Psoas muscle (tissue), 8 donors: ENCODE measurements at places on chromosomes 7 and 10. TPM values are rescaled to one million over a fixed set of nuclear protein-coding genes. Genes with fewer than 3 reads are reported as not detected.

The POU6F2 gene
- not detected for polyA plus RNA-seq

The DGKI gene
- polyA plus RNA-seq, result under 0.01 TPM

The HOXA10 gene
- 17.2 TPM for polyA plus RNA-seq

The AKR1B1 gene
- polyA plus RNA-seq, result 274 TPM

DNA sequence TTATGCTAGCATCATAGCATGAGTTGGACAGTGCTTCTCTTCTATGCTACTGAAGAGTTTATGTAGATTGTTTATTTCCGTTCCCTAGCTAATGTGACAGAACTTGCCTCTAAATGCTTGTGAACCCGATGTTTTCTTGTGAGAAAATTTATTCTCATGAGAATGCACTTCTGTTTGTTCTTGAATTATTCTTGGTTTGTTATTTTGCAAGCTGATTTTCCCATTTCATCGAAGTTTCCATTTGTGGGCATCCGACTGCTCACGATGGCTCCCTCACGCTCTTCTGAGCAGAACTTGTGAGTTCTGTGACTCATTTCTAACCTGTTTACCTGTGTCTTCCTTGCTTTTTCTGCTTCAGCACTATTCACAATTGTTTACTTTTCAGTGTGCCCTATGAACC lies 59.9 kb downstream of the WDFY4 start:
- no peaks in the 10 kb centered on the region for H3K4me1 ChIP-seq
- no peak overlapping the region for H3K27ac ChIP-seq
- no peaks in the 10 kb centered on the region for H3K36me3 ChIP-seq
- no peak overlapping the region for H3K4me3 ChIP-seq
- no peaks in the 10 kb centered on the region for H3K27me3 ChIP-seq

DNA sequence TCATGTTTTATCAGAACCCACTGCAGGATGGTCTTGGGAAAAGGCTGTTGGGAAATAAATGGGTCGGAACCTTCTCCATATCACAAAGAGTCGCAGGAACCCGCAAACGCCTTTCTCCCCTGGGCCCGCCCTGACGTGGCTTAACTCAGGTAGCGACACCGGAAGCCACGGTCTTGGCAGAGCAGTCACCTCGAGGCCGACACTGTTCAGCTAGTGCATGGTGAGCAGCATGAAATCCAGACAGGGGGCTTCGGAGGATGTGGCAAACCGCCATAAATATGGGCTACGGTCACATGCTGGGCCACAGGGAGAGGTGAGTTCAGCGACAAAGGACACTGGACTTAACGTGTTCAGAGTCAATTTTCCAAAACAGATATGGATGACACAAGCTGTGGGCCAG lies 421.9 kb downstream of the PTPRN2 start:
- H3K4me1 ChIP-seq, result no peaks in the 10 kb centered on the region
- H3K27me3 ChIP-seq, result no peaks in the 10 kb centered on the region

GRCh38 chr10:21034241-21034640 lies 137.1 kb upstream of the NEBL start:
- no peak for DNase-seq
- H3K4me3 ChIP-seq, result no peak overlapping the region
- H3K36me3 ChIP-seq, result no peaks in the 10 kb centered on the region
- no peaks in the 10 kb centered on the region for H3K27me3 ChIP-seq
- no peaks in the 10 kb centered on the region for H3K4me1 ChIP-seq
